ENCODE measurements at places on chromosomes 4 and X.

DNA sequence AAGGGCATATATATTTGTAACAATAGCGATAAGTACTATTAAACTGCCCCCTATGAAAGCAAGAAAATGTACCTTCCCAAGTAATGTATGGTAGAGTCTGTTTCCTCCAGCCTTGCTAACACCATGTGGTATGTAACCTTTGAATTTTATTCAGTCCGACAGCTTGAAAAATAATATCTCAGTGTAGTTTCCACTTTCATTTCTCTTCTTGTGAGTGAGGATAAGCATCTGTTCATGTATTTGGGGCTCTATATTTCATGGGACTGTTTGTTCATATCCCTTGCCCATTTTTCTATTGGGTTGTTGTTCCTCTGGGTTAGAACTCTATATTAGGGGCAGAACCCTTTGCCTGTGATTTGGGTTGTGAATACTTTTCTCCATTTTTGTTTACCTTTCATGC, 58.3 kb downstream of the USP38 start:
- DNase-seq, result no peak

DNA sequence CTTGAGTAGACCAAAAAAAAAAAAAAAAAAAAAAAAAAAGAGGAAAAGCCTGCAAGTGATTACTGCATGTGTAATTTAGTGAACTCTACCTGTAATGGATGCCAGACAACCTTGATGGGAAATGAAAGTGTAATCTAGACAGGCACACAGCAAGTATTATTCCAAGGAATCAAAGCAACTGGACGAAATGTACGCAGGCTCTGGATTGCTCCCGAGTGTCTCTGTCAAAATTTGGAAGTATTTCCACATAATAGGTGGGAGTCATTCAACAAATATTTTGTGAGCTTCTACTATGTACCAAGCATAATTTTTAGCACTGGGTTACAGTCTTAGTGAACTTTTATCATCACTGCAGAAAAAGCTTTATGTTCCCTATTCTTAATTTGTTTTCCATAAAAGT, 64.2 kb downstream of the LIMCH1 start:
- DNase-seq, result no peak

- DNase-seq, result no peak
Measured at GRCh38 chrX:113124693-113125092, 284.1 kb upstream of the AMOT start.

DNA sequence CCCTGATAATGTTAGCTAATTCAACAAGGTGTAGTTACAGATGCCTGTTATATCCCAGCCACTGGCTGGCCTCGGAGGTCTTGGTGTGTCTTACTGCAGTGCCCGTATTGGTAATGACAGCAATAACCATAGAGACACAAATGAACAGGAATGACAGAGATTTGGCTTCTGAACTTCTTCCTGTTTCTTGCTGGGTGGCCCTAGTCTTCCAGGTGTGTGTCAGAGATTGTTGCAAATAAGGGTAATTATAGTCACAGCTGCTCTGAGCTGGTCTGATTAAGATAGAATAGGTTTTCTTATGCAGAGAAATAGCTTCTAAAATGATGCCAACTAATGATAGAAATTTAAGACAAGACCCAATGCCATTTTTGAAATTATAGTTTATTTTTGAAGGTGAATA, 64.1 kb upstream of the MAD2L1 start:
- no peak for DNase-seq

- DNase-seq, result no peak
Measured at GRCh38 chr4:99790796-99791617, 25.6 kb upstream of the DAPP1 start.

- no peak for DNase-seq
Measured at GRCh38 chrX:10841579-10841978, 221.2 kb upstream of the MID1 start.

DNA sequence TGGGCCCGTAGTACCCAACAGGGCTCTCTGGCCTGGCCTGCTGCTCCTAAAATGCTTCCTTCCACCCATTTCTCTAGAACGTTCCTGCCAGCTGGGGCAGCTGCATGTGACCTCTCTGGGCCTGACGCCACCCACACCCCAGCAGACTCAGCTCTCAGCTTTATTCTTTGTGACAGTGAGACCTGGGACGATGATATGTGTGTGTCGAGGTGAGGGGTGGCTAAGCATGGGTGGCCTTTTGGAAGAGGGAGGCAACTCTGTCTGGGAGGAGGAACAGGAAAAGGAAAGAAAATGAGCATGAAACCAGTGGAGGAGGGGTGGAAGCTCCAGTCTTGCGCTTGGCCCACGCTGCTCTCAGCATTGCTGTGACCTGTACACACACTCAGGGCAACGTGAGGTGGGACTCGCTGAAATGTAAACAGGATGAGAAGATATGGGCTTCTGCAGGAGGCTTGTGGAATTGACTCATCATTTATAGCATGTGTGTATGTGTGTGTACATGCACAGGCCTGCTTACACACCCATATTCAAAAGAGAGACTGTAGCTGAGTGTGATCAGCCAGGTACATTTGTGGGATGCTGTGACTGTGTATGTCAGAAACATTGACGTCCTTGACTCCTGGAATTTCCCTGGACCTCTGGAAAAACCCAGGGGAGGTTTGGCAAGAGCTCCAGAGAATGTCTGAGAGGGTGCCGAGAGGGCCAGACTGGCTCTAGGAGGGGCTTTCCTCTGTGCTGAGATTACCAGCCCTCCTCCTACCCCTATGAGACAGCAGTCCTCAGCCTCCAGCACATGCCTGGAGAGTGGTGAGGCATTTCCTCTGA, 137.9 kb downstream of the PJA1 start:
- no peak for DNase-seq

GRCh38 chrX:119686087-119686691, 6.8 kb downstream of the SEPTIN6 start:
- no peak for DNase-seq

GRCh38 chr4:93791570-93792195, 36.9 kb upstream of the ATOH1 start:
- DNase-seq, result no peak

DNA sequence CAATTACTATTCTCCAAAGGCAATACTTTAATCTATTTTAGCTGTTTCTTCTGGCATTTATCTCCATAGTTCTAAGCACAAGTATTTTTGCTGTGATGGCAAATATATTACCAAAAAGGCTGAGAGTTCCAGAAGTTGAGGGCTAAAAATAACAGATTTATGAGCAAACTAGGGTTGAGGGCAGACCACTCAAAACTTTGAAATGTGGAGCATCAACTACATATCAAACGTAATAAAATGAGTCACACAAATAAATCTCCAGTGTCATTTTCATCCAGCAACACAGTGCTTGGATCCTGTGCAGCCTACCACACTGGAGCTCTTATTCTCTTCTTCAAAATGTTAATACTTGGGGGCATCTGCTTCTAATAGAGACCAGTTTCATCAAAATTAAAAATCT, 163.9 kb downstream of the HS3ST1 start:
- DNase-seq, result no peak

- no peak for DNase-seq
Measured at GRCh38 chrX:69813677-69814076, 197.8 kb downstream of the EDA start.

DNA sequence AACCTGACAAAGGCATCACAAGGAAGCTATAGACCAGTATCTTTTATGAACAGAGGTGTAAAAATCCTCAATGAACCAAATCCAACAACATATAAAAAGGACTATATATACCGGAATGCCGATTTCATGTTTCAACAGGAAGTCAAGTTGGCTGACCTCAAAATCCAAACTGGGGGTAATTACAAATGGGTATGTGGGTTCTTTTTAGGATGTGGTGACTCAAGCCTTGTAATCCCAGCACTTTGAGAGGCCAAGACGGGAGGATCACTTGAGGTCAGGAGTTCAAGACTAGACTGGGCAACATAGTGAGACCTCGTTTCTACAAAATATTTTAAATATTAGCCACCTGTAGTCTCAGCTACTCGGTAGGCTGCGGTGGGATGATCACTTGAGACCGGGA, 10.4 kb downstream of the PRSS48 start:
- no peak for DNase-seq

DNA sequence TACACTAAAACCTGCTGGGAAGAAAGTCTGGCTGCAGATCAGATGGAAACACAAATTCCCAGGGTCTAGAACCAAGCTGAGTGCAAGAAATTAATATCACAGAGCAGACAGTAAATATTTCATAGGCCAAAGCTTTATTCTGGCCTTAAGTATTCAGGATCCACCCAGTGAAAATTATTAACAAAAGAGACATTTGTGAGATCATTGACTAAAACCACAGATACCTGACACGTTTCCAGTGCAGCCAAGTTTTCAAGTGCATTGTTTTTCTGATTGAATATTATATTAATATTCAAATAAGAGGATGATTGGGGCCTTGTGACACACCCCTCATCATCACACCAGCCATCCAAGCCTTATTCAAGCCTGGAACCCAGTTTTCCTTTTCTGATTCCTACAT, 10.3 kb downstream of the ELOVL6 start:
- no peak for DNase-seq

- DNase-seq, result no peak
Measured at GRCh38 chr4:40421839-40422708, 86.9 kb downstream of the CHRNA9 start.

- DNase-seq, result no peak
Measured at GRCh38 chr4:147589586-147589985, 27.6 kb upstream of the TMEM184C start.

DNA sequence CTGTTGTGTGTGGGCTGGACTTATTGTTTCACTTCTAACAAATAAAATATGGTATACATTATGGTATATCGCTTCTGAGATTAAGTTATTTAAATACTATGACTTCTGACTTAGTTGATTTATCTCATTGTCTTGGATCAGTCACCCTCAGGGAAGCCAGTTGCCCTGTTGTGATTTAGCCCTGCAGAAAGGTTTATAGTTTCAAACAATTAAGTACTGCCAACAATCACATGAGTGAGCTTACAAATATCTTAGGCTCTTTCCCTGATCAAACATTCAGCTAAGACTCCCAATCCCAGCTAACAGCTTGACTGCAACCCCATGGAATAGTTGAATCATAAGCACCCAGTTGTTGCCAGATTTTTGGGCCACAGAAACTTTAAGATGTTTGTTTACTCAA, 85.4 kb downstream of the MAGEC1 start:
- no peak for DNase-seq

DNA sequence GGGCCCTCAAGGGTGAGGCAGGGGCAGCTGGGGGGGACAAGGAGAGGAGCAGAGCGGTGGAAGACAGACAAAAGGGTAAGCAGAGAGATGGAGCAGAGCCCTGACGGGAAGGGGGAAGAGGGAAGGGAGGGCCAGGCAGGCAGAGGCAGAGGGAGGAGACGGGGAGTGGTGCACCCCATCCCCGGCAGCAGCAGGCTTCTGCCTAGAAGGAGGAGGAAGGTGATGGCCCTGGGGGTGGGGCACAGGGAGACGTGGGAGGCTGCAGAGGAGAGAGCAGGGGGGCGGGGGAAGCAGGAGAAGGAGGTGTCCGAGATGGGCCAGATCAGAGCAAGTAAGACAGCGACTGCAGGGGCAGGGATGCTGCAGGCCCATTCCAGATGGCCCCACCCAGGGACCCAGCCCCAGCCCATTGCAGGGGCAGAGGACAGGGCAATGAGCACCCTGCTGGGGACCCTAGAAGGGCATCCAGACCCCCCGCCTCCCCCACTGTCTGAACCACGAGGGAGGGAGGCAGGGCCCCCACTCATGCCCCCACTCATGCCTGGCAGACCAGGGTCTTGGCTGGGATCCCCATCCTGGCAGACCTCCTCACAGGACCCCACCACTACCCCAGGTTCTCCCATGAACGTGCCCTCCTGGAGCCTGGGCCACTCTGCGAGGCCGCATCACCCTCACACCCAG, 2.7 kb downstream of the L1CAM start:
- DNase-seq, result no peak

GRCh38 chrX:123201720-123202119, 17.6 kb downstream of the GRIA3 start:
- DNase-seq, result no peak

GRCh38 chrX:141185366-141185765, 8.4 kb upstream of the LDOC1 start:
- DNase-seq, result no peak

DNA sequence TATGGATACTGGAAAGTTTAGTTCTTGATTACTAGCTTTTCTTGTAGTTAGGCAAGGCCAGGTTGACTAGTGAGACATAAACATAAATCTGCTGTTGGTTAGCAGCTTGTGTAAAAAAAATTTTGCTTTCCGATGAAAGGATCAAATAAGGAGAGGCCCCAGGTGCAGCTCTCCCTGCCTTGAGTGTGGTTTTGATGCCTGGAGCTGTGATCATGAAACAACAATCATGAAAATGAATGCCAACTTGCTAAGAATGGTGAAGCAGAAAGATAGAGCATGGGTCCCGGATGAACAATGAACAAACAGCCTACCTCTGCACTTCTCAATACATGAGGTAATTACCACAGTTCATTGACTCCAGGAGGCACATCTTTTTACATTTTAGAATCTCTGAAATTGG, 14.4 kb upstream of the SYP start:
- DNase-seq, result no peak

DNA sequence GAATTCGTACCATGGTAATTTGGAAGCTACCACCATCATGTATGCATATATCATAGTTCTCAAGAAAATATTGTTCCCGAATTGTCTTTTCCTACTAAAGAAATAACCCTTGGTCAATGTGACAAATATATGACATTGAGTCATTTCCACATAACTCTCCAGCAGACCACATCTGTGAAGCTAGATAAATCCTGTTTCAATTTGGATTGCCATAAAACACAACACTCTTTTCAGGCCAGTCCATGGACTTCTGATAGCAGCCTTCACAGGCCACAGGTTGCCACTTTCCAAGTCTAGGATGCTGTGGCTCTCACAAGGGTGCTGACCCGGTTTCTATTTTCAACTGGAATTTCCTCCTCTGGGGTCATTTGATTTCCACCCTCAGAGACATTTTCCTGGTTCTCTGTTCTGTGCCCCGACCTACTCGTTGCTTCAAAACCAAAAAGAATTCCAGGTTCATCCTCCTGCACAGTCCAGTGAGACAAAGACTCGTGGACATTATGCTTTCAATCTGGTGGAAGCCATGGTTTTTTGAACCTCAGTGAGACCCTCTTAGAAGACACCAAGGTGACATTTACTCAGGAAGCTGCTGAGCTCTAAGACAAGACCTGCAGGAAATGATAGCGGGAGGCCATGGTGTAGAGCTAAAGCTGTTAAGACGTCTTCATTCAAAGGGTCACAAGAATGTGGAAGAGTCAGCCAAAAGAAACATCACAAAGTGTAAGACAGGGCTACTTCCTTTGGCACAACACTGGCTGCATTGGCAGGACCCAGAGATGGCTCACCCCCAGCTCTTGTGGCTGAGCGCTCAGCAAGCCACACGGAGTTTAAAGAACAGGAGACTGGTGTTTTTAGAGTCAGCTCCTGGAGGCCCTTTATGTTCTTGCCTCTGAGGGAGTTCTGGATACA, 119.8 kb downstream of the AMELX start:
- DNase-seq, result no peak

GRCh38 chr4:108821351-108821930, 58.6 kb upstream of the ETNPPL start:
- DNase-seq, result no peak

Data from cerebellar nuclear complex (tissue), 1 donor.